ENCODE measurements at places on chromosomes 2 and 18.

GRCh38 chr2:238160206-238161129 lies 1.7 kb downstream of the ERFE start:
- DNase-seq: no peak

GRCh38 chr2:102753563-102754159 lies 8.2 kb upstream of the TMEM182 start:
- no peak for DNase-seq

DNA sequence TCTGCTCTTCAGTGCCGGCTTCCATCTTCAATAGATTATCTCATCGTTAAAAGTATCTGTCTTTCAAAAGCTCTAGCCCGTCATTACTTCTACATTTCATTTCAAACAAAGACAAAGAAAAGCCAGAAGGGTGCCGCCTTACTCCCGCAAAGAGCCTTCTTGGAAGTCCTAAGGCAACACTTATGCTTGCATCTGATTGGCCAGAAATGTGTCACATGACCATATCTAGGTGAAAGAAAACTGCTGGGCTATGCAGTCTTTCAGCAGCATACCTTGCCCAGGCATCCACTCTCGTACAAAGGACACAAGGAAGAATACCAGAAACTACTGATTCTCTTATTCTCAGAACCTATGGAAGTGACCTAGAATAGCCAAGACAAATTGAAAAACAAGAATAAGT lies 217.1 kb upstream of the SLC35G4 start:
- DNase-seq: no peak

- DNase-seq: peak; percentile 31
These were observed 55.7 kb downstream of the MSH6 start for GRCh38 chr2:47838686-47839085.

DNA sequence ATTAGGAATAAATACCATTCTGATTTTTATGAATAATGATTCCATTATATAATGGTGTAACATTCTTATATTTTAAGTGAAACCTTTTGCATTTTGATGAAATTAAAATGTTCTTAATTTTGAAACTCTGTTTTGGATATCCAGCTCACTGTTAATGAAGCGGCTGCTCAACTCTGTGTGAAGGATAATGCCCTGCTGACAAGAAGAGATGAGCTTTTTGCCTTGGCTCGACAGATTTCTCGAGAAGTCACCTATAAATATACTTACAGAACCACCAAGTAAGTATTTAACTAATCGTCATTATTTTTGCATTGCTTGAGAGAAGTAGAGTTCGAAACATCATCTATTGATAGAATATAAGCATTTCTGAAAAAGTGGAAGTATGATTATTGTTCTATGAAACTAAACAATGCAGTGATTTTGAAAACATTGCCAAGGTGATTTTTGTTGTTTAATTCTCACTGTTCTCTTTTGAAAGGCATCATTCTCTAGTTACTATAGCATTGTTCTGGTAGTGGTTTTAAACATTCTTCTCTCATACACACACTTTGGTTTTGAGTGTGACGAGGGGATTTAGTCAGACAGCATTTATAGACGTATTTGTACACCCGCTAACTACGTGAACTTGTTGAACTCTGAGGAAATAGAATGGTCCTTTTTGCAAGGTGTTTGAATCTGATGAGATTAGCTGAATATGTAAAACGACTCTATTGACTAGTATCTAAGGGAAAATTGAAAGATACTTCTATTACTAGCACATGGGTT lies 21.5 kb downstream of the NAB1 start:
- no peak for DNase-seq

DNA sequence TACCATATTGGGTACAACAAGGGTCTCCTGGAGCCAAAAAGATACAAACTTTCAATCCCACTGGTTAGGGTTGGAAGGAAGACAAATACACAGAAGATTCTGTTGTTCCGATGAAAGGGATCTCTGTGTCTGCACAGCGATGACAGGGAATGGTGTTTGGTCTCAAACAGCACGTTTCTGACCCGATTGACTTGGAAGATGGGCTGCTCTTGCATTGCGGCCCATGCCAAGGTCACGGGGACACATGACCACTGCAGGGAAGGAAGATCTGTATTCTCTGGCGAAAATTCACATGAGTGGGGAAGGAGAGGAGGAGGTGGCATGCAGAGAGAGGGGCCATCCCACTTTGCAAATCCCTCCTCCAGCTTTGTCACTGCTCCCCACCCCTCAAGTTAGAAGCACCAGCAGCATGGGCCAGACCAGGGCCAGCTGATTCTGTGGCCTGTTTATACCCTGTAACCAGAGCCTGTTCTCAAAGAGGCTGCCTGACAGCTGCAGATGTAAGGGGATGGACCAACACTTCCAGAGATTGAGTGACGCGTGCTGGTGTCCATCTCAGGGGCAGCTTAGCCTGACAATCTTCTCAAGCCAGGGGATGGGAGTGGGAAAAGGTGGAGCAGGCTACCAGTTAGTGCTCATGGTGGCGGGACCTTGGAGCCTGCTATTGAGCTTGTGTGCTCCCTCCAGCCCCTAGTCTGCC lies 57.2 kb downstream of the TNP1 start:
- no peak for DNase-seq

GRCh38 chr2:26571316-26571715 lies 69.8 kb downstream of the CIB4 start:
- DNase-seq: no peak

- DNase-seq: no peak
These were observed 42.3 kb upstream of the NETO1 start for GRCh38 chr18:72910045-72910444.

DNA sequence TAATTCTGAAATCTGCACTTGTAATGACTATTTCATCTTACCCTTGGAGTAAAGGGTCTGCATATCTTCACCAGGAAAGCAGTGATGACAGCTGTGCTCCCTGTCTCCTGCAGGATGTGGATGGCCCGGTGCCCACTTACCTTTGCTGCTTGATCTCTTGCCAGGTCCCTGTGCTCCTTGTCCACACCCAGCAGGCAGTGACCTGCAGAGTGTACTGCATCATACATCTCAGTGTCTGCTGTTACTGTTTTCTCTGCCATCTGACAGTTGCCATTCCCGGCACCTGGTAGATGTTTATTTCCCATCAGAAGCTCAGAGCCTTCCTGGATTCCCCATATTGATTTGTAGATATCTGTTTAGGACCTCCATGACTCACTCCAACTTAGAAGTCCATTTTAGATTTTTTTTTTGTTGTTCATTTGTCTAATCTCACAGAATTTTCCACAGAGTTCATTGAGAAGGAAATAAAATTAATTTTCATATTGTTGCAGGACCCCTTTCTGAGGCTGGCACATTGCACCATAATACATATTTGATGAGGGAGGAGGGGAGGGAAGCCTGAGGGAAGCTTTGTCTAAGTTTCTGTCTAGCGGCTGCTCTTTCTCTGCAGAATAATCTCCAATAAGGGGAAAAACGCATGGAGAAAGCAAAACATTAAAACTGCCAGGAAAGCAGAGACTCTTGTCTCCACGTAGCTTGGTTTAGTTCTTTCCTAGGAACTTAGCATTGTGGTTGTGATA lies 697.5 kb upstream of the RAB6C start:
- no peak for DNase-seq

- DNase-seq: no peak
These were observed 106.1 kb upstream of the ALKAL2 start for GRCh38 chr2:393711-394696.

- peak; percentile 17 for DNase-seq
These were observed 13.1 kb downstream of the METAP1D start for GRCh38 chr2:172012677-172013391.

DNA sequence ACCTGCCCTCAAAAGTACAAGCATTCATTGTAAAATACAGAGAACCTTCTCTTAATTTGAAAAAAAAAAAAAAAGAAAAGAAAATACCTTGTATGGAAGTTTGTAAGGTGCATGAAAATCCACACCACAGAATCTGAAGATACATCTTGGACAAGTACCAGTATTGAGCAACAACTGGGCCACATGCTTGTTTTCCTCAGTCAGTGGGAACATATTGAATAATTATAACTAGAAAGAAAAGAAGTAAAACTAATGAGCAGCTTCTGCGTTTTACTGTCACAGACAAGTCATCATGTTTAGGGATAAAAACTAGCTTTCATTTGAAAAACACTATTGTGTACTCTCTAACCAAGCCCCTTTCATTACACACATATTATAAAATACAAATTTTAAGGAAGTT lies 5.8 kb upstream of the PEX13 start:
- no peak for DNase-seq

- DNase-seq: no peak
These were observed 366.7 kb upstream of the DLGAP1 start for GRCh38 chr18:4821801-4822200.

DNA sequence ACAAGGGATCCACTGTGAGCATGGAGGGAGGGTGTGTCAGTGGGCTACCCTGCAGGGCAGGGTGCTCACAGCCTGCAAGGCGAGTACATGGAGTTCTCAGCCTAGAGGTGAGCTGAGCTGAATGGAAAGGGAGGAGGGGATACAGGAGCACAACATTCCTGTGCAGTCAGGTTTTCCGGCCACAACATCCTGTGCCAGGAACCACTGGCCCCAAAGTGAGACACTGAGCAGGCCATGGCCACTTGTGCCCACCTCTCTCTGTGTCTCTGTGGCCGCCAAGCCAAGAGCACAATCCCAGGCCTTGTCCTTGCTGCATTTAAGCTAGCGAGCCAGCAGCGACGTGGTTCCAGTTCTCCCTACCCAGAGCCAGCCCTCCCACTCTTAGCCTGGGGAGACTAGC lies 6.1 kb downstream of the DOK1 start:
- DNase-seq: no peak

- DNase-seq: no peak
These were observed 221.0 kb downstream of the SLC8A1 start for GRCh38 chr2:40230707-40231432.

- no peak for DNase-seq
These were observed 512.2 kb upstream of the PKDCC start for GRCh38 chr2:41535575-41535974.

- no peak for DNase-seq
These were observed 327.2 kb upstream of the PKDCC start for GRCh38 chr2:41720331-41721251.
